ENCODE measurements at places on chromosomes 2 and 18. TPM values are rescaled to one million over a fixed set of nuclear protein-coding genes. Genes with fewer than 3 reads are reported as not detected.

Gene SP140
- 38.4 TPM for total RNA-seq

Gene DNER
- not detected for total RNA-seq

GRCh38 chr2:152359573-152360363 is 24.8 kb downstream of the FMNL2 start:
- no peak for DNase-seq

DNA sequence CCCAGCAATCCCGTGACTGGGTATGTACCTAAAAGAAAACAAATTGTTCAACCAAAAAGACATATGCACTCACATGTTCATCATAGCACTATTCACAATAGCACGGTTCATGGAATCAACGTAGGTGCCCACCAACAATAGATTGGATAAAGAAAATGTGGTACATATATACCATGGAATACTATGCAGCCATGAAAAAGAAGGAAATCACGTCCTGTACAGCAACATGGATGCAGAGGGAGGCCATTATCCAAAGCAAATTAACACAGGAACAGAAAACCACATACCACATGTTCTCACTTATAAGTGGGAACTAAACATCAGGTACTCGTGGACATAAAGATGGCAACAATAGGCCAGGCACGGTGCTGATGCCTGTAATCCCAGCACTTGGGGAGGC is 207.9 kb upstream of the TNP1 start:
- DNase-seq, result no peak

GRCh38 chr2:203599509-203599908 is 64.4 kb upstream of the RAPH1 start:
- no peak for DNase-seq

DNA sequence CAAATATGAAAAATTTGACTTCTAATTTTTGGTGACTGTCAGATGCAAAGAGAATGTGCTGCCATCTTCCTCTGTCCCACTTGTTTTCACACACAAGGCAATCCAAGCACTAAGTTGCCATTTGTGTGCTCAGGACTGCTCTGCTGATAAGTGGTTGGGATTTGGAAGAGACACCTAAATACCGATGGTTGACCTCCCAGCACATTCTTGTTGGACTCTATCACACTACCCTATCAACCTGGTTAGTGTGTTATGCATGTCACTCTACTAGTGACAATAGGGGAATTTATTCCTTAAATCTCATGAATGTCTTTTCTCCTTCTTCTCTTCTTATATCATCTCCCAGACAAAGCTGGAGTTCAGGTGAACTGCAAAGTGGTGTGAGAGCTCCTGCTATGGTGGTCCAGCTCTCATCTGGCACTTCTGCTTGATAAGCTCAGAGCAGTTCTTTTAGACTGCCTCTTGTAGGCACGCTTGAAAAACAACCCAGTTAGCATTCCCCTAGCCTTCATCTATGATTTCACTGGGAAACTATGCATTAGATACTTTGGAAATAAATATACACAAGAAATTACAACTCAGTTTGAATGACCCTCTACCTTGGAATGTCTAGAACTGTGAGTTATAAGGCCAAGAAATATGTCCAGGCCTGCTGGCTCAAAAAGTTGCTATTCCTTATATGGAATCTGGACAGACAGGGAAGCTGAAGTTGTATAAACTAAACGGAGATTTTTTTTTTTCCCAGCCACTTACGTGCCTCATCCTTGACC is 404.8 kb downstream of the MEIS1 start:
- DNase-seq, result no peak

GRCh38 chr2:46871976-46872381 is 43.6 kb downstream of the MCFD2 start:
- no peak for DNase-seq

- DNase-seq, result no peak
Observed at GRCh38 chr2:132037527-132038178, 124.1 kb downstream of the ANKRD30BL start.

DNA sequence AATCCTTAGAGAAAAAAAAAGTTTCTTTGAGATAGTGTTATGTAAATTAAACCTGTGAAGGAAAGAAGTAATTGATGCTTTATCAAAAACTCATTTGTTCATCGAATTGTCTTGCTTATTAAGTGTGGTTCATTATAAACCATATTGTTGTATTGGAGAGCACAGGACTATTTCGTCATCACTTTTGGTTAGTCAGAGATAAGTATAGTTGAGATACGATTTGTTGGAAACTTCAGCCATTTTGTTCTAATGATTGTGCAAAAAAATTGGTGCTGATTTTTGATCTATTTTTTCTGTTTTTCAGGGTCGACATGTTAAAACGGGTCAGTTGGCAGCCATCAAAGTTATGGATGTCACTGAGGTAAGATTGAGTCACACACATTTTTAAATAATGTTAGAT is 92.9 kb downstream of the MAP4K4 start:
- no peak for DNase-seq

Data from activated T-cell treated with anti-CD3 and anti-CD28 coated beads, Interleukin-2, amount 50 U/mL, for 4 hours (primary cell).